GM23338 (cell line): ENCODE measurements at places on chromosomes 7 and 10. TPM values are rescaled to one million over a fixed set of nuclear protein-coding genes. Genes with fewer than 3 reads are reported as not detected.

DNA sequence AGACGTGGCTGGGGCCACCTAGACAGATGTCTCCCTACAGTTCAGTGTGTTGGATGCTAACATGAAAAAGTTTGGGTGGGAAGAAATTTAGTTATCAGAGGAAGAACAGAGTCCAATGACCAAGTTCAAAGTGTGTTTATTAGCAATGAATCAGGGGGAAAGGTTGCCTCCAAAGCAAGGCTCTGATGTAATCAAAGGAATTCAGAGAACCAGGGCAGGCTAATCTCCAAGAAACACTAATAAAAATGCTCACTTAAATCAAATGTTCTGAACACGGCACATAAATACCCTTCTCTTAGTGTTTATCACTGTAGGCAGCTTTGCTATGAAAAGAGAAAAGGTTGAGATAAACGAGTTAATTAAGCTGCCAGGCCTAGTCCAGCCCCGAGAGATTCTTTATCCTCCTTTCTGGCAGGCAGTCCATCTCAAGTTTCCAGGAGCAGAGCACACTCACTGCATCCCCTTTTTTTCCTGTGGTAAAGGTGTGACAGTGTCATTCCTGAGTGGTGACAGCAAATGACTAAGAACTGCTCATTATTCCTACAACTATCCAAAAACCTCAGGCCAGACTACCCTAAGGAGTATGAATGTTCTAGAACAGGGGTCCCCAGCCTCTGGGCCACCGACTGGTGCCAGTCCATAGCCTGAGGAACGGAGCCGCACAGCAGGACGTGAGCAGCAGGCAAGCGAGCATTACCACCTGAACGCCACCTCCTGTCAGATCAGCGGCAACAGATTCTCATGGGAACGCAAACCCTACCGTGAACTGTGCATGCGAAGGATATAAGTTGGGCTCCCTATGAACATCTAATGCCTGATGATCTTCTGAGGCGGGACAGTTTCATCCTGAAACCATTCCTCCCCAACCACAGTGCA is 66.9 kb upstream of the FHIP2A start:
- H3K4me1 ChIP-seq, result no peaks in the 10 kb centered on the region
- H3K27me3 ChIP-seq, result no peaks in the 10 kb centered on the region
- DNase-seq, result no peak
- H3K36me3 ChIP-seq, result no peaks in the 10 kb centered on the region

- DNase-seq, result no peak
- H3K27ac ChIP-seq, result no peak overlapping the region
- H3K4me1 ChIP-seq, result no peaks in the 10 kb centered on the region; the same call in 1 of the 2 replicates
- no peaks in the 10 kb centered on the region for H3K27me3 ChIP-seq
- no peaks in the 10 kb centered on the region for H3K36me3 ChIP-seq
- H3K4me3 ChIP-seq, result no peak overlapping the region
These were observed 123.9 kb downstream of the TNS3 start for GRCh38 chr7:47458057-47458456.

- H3K27ac ChIP-seq, result no peak overlapping the region
- peaks cover 14% of the 10 kb centered on the region for H3K4me1 ChIP-seq
- H3K36me3 ChIP-seq, result no peaks in the 10 kb centered on the region
- H3K4me3 ChIP-seq, result no peak overlapping the region
- no peak for DNase-seq
These were observed 127.7 kb downstream of the ADARB2 start for GRCh38 chr10:1609648-1609970.

- no peak overlapping the region for H3K27ac ChIP-seq
- no peak for DNase-seq
- H3K4me1 ChIP-seq, result no peaks in the 10 kb centered on the region
- no peaks in the 10 kb centered on the region for H3K36me3 ChIP-seq
- H3K4me3 ChIP-seq, result no peak overlapping the region
- H3K27me3 ChIP-seq, result no peaks in the 10 kb centered on the region
These were observed 45.3 kb upstream of the DNAJB6 start for GRCh38 chr7:157291404-157292080.

- 0 out of 2 replicates have a peak, but pooled peaks cover 7% of the 10 kb centered on the region for H3K36me3 ChIP-seq
- no peak overlapping the region for H3K4me3 ChIP-seq
These were observed 60.2 kb downstream of the VCL start for GRCh38 chr10:74058071-74058470.

DNA sequence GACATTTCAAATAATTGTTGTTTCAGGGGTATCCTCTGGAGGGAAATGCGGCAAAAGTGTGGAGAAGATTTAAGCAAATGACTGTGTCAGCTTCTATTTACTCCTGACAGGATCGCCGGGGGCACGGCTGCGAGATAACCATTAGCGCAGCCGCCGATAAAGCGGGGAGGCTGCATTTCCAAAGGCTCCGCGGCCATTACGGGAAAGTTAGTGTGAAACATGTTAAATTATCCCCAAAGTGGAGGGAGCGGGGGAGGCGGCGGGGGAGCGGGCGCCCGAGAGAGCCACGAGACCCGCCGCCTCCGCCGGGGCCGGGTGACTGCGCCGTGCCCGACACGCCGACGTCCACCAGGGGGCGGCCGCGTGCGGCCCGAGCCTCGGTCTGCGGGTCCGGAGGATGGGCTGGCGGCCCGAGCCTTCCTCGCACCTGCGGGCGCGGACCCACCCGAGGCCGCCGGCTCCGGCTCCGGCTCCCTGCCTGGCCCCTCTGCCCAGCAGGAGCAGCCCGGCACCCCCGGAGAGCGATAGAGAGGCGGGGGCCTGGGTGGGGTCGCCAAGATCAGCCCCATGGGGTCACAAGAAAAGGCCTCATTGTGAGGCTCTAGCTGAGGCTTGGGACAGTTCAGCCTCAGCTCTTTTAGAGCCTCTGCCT is 74.4 kb upstream of the PAX2 start:
- peak; percentile 73 for DNase-seq
- H3K27ac ChIP-seq, result no peak overlapping the region
- peaks cover 66% of the 10 kb centered on the region for H3K27me3 ChIP-seq
- H3K4me3 ChIP-seq, result peak overlapping the region; percentile 57

- no peaks in the 10 kb centered on the region for H3K4me1 ChIP-seq
- no peak for DNase-seq
- no peak overlapping the region for H3K27ac ChIP-seq
- H3K4me3 ChIP-seq, result no peak overlapping the region
These were observed 383.6 kb upstream of the TPK1 start for GRCh38 chr7:145219461-145219860.

GRCh38 chr7:88040694-88041093 is 106.6 kb downstream of the ADAM22 start:
- H3K27me3 ChIP-seq, result no peaks in the 10 kb centered on the region
- H3K27ac ChIP-seq, result no peak overlapping the region
- H3K4me1 ChIP-seq, result no peaks in the 10 kb centered on the region
- DNase-seq, result no peak

AKR1C8 gene
- total RNA-seq, result not detected in 2 replicates

GIMAP5 gene
- total RNA-seq, result not detected in 2 replicates

FAS gene
- total RNA-seq, result 3.1 and 4.3 TPM in 2 replicates

BTBD16 gene
- not detected in 2 replicates for total RNA-seq

OR2A7 gene
- total RNA-seq, result 1.6 and 2.2 TPM in 2 replicates
